Substantia nigra (tissue), 51 donors: ENCODE measurements at places on chromosomes 4 and X.

DNA sequence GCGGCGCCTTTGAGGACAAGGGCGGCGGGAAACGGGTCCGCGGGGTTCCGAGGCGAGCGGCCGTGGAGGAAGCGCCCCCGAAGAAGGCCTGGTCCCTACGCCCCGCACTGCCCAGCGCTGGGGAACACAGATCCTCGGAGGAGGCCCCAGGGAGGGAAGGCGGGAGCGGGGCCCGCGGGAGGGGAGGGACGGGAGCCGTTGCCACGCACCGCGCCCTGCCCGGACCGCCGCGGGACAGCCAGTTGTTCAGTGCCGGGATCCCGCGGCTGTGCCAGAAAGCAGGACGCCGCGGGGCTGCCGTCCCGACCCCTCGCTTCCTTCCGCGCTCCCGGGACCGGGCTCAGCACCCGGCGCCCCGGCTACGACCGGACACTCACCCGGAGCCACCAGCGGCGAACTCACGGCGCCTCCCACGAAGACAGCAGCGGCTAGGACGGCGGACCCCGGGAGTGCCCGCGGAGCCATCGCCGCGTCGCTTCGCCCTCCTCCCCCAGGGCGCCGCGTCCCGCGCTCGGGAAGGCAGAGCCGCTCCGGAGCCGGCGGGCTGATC lies 278 bp downstream of the RELL1 start:
- peak; percentile 65 for DNase-seq

DNA sequence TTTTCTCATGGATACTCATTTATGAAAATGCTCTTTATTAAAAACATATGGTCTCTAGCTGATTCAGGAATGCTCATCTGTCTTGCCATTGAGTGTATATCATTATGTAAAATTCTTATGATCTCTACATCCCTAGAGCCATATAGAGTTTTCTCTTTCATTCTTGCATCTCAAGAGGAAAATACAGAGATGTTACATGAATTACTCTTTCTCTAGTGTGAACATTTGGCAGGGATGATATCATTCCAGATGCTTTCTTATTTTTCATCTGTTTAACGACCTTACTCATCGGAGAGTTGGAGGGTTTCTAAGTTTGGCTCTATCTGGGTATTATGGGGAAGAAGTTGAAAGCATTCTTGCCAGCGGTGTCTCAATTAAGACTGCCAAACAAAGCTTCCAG lies 202.9 kb upstream of the SLC7A11 start:
- no peak for DNase-seq

- peak; percentile 1 for DNase-seq
Measured at GRCh38 chrX:24260842-24261550, 52.9 kb downstream of the SUPT20HL2 start.

DNA sequence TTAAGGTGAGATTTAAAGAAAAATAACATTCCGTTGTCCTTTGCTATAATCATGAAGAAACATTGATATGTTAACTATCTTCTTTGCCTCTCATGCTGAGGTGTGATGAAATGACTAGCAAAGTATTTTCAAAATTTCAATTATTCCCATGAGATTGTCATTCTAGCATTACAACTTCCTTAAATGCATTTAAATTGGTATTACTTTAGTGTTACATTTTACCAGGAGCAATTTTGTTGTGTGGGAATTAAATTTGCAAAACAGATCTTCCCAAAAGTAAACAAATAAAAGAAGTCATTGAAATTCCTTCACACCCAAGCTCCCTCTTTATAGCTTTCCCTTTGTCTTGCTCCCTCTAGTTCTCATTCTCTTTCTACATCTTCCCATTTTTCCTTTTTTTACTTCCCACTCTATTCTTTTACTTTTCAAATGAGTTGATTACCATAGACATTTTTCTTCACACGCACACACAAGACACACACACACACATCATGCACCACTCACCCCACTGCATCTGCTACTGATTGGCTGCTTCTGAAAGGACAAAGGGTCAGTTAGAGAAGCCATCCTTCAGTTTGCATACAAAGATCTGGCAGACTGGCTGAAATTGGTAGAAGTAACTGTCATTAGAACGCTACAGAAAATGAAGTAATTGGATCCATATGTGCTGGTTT lies 10.0 kb upstream of the APELA start:
- no peak for DNase-seq

- DNase-seq, result no peak
Measured at GRCh38 chrX:9955506-9955905, 11.7 kb upstream of the CLDN34 start.

GRCh38 chrX:150547375-150548115 lies 20.9 kb upstream of the MTM1 start:
- peak; percentile 69 for DNase-seq

- no peak for DNase-seq
Measured at GRCh38 chrX:39501822-39502221, 595.9 kb downstream of the BCOR start.

DNA sequence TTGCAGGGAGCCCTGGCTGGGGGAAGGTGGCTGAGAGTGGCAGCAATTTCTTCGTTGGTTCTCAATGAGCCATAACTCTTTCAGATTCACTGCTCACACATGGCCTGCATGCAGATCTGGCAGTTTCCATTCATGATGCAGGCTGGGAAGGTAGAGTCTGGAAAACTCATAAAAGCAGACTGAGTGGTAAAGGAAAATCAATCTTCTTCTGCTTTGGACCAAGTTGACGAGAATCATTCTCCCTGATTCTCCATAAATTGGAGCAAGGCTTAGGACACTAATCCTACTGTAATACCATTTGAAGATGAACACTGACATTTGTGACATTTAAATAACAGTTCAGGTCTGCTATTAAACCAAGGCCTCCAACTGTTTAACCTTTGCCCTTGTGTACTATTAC lies 35.3 kb upstream of the HAND2 start:
- no peak for DNase-seq

DNA sequence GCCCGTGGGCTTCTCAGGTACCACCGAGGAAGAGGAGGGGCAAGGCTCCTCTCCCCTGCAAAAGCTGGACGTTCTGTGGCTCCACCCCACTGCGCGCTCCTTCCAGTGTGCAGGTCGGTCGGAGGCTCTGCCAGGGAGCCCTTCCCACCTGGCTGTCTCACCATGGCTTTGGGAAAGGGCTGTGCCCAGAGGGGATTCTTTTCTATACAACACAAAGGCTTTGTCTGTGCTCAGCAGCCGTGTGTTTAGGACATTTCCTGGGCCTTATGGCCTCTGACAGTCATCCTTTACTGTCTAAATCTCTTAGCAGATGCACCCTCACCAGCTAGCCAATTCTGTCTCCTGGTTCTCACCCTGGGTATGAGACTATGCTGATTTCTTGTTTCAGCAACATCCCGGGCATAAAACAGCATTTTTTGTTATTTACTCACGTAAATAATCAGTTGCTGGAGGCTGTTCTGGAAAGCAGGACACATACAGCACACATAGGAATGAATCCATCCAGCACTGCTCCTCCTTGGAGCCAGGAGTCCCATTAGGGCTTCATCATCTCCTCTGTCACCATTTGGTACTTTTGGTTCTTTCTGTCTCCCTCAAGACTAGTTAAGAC lies 20.4 kb upstream of the ATXN3L start:
- DNase-seq, result no peak

- DNase-seq, result no peak
Measured at GRCh38 chrX:475926-476723, 89.4 kb upstream of the PPP2R3B start.

GRCh38 chr4:94507281-94507680 lies 55.5 kb downstream of the PDLIM5 start:
- no peak for DNase-seq

GRCh38 chr4:2375427-2375826 lies 43.0 kb downstream of the ZFYVE28 start:
- no peak for DNase-seq

DNA sequence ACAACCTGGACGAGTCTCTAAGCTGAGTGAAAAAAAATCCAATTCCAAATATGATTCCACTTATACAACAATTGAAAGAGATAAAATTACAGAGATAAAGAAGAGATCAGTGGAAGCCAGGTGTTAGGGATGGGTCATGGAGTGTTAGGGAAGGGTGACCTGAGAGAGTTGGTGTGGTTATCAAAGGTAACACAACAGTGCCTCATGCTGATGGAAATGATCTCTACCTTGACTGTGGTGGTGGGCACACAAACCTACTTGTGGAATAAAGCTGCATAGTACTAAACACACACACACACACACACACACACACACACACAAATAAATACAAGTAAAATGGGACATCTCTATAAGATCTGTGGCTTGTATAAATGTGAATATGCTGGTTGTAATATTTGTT lies 26.0 kb downstream of the BEND2 start:
- no peak for DNase-seq

DNA sequence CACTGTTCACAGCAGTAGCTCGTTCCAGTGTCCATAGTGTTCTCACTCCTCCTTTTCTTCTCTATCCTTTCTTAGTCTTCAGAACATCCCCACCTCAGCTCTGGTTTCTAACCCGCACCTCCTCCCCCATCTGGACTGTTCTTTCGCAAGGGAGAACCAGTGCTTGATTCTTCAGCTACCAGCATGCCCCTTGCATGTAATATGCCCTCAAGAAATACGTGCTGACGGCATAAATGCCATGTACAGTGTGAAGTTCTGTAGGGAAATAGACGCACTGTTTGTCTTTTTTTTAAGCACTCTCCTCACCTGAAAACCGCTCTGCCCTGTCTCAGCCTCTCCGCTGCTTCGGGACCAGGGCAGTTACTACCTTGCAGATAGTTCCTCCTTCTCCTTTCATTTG lies 5.3 kb downstream of the CLDN22 start:
- DNase-seq, result no peak

- no peak for DNase-seq
Measured at GRCh38 chr4:142126890-142127497, 490.6 kb downstream of the IL15 start.

DNA sequence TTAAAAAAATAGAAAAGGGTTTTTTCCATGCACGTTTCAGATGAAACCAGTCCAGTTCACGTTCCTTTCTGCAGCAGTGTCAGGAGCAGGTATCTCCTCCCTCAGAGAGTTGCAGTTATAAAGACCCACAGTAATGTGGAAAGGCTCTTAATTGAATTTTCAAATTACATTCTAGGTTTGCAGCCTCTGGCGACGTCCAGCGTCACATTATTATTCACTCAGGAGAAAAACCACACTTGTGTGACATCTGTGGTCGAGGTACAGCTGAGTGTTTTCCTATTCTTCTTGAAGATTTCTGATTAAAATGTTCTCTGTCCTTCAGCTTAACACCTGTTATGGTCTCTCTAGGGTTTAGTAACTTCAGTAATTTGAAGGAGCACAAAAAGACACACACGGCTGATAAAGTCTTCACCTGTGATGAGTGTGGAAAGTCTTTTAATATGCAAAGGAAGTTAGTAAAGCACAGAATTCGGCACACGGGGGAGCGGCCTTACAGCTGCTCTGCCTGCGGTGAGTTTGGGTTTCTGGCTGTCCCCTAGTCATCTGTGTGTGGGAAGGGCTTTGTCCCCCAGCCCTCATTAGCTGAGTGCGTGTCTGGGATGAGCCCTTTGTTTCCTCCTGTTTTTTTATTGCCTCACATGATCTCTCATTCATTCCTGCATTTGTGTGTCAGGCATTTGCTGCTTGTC lies 25.6 kb downstream of the ZBTB49 start:
- DNase-seq, result no peak

DNA sequence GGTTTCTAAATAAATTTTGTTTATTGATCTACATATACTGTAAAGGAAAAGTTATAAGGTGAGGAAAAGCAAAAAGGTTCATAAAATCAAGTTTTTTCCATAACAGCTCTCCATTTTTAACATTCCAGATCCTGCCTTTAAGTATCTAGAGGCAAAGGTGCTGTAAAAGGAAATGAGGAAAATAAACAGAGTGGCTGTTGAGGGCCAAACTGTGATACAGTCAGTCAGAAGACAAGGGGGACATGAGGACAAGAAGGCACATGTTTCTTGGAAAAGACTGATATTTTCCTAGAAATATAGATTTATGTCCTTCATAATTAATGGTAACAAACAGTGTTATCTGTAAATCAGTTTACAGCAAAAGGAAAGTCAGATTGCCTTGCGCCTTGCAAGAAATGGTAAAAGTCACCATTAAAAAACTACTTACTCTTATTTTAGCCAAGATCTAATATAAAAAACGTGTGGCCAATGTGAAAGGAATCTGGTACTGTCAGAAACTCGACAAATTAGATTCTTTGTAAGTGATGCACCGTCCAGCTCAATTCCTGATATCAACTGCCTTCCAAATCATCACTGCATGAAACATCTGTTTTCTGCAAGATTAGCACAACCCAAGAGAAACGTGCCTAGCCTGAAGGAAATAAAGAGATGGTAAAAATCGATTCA lies 34.0 kb upstream of the VEGFD start:
- DNase-seq, result no peak

- no peak for DNase-seq
Measured at GRCh38 chrX:150192816-150193215, 170.3 kb upstream of the MAMLD1 start.

GRCh38 chrX:112368371-112368770 lies 285.8 kb upstream of the TRPC5 start:
- no peak for DNase-seq

DNA sequence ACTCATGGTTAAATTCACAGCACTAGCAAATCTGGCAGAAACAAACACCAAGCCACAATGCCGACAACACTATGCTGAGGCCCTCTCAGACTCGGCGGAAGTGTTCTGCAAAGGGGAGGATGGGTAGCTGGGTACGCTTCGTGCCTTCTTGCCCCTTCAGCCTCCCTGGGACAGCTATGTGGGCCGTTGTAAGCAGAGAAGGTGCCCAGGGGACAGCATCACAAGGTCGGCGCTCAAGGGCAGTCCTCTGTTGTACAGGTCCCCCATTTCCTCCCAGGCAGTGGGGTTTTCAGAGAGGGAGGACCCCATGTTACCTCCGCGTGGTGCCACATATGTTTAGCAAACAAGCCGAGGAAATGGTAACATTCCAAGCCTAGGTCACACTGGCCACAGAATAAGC lies 173.6 kb downstream of the AFAP1 start:
- no peak for DNase-seq

DNA sequence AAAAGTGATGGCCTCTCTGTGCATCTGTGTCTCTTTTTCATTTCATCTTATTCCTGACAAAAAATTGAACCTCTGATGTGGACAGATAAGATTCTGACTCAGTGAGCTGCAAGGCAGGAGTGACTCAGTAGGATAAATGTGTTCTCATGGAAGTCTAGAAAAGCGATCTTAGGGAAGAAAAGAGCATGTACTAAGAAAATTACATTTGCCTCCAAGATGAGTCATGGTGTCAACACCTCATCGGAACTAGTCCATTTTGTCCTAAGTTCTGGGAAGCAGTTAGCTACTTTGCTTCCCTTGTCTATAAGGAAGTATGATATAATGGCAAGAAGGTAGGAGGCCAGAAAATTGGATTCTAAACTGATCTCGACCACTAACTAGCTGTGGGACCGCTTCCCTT lies 83.5 kb upstream of the AFF2 start:
- no peak for DNase-seq

GRCh38 chr4:183924362-183925044 lies 19.4 kb downstream of the STOX2 start:
- no peak for DNase-seq

DNA sequence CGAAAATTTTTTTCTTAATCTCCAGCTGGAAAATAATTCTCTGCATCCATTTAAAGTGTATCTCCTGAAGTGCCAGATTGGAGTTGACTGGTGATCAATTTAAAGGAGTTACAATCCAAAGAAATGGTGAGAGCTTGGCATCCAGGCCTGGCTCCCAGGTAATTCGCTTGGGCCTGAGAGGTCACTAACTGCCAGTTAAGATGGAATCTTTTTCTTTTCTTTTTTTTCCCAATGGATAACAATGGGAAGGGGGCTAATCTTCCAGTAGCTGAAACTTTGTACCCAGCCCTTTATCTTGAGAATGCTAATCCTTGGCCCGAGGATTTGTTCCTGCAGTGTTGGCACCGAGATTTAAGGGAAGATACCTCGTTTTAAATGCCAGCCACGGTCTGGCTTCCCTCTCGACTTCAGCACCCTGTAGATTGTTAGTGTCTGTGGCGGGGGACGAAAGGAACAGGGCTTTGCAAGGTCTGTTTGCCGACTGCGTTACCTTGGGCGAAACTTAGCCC lies 13.3 kb upstream of the PITX2 start:
- no peak for DNase-seq
